CD4-positive, alpha-beta T cell treated with Interleukin-6 for 4 hours (primary cell): ENCODE measurements at places on chromosomes 7 and 10.
A peak's percentile ranks its signal among the peaks of the same experiment; 100 is the strongest.

GRCh38 chr7:143085109-143085508 lies 33.0 kb downstream of the OR6V1 start:
- DNase-seq = no peak

GRCh38 chr10:49106451-49106850 lies 8.9 kb downstream of the VSTM4 start:
- no peak for DNase-seq

- no peak for DNase-seq
Observed at GRCh38 chr7:41277561-41277960, 425.3 kb downstream of the INHBA start.

- no peak for DNase-seq
Observed at GRCh38 chr7:101527844-101528667, 101.0 kb downstream of the MYL10 start.

DNA sequence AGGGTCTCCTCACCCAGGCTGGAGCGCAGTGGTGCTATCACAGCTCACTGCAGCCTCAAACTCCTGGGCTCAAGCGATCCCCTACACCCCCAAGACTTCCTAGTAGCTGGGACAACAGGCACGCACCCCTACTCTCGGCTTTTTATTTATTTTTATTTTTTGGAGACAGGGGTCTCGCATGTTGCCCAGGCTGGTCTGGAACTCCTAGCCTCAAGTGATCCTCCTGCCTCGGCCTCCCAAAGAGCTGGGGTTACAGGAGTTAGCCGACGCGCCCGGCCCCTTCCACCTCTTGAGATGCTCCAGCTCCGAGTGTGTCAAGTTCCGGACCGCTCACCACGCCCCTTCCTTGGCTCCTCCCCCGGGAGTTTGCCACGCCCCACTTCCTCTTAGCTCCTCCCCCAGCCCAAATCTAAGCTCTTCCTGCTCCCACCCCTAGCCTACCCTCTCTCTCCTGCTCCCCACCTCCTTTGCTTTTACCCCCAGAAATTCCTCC lies 6.3 kb downstream of the NAT16 start:
- peak; percentile 51 for DNase-seq

DNA sequence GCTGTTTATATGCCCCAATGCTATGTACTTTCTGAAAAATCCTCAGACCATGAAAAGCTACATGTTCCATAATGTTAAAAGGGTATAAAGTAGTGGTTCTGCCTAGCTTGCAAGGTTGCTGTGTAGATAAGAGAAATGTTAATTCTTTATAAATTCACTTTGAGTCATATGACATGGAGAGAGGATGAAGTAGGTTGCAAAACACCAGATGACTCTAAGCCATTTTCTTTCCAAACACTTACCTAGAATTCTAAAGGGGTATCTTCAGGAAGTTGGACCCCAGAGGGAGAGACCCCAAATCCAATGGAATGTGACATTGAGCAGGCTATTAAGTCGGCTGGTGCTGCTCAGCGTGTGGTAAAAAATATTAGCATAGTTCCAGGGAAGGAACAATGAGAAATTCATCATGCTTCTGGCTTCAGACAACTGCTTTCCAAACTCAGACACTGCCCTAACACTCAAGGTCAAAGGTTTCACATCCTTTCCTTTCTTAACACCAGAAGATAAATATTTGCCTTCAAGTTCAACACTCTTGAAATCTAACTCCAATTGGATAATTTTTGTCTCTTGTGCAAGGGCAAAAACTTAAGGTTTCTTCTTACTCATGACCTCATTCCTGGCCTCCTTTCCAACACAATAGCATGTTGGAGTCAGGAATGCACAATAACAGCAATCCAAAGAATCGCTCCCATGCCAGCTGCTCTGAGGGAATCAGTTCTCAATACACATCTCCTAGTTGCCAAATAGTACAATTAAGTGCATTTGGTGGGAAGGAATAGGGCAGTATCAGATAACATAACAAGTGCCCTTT lies 100.7 kb upstream of the AFAP1L2 start:
- DNase-seq = no peak

DNA sequence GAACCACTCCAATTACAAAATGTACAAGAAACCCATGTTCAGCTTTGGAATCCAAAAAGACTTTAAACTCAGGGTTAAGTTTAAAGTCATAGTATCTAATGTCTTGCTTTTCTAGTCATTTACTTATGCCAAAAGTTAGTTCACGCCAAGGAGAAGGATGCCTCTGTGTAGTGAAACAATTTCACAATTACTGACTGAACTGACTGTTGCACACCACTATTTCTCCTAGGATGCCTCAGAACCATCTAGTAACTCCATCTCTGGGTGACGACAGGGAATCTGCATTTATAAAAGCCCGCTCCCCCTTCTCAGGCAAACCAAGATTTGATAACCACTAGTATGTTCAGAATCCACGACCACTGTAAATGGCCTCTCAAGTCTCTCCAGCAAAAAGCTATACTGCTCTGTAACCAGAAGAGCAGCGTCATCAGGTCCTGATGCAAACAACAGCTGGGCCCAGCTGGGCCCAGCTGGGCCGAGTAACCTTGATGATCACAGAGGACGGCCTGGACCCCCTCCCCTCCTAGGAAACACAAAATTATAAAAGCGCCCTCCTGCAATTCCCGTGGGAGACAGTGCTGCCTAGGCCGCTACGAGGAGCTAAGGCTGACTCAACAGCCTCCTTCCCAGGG lies 680 bp upstream of the ADO start:
- no peak for DNase-seq

GRCh38 chr7:89027781-89028180 lies 232.2 kb upstream of the TEX47 start:
- no peak for DNase-seq

DNA sequence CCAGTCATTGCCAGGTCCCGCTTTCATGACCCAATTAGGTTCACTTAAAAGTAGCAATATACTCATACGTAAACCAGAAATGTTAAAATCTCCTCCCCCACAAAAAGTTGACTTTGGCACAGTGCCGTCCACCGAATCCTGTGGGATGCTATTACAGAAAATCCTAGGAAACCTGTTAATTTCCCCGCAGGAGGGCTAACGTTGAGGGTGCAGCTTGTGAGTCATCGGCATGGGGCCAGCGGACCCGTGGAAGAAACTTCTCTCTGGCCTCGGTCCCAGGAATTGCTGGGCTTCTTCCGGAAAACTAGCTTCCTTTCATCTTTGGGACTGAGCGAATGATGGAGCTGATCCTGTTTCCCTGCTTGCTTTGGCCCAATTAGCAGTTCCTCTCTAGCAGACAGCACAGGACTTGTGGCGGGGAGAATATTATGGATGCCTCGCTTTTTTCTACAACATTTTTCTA lies 13.5 kb downstream of the CRYGN start:
- no peak for DNase-seq

- no peak for DNase-seq
Observed at GRCh38 chr7:116030651-116031276, at the start of gene TFEC. TFEC (minus strand) TSS chr7:116030763; CDS start chr7:115984441, 46,322 bp downstream.

- no peak for DNase-seq
Observed at GRCh38 chr10:120019568-120019967, 127.0 kb downstream of the SEC23IP start.

DNA sequence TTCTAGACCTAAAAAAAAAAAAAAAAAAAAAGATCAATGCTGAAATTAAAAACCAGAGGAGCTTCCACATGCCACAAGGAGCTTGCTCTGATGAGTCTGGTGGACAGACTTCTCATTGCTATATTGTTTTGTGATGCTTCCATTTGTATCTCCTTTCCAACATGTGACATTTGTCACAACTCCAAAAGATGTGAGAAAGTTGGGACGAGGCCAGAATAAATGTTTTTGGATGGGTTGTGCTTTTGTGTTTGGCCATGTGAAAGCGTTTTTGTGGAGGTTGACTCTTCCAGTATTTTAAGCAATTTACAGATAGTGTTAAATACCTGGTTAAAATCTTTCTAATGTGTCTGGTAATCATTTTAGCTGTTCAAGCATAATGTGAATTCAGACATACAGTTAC lies 280.1 kb downstream of the SKAP2 start:
- DNase-seq = no peak

- DNase-seq = no peak
Observed at GRCh38 chr7:25167262-25167843, 42.3 kb upstream of the CYCS start.

DNA sequence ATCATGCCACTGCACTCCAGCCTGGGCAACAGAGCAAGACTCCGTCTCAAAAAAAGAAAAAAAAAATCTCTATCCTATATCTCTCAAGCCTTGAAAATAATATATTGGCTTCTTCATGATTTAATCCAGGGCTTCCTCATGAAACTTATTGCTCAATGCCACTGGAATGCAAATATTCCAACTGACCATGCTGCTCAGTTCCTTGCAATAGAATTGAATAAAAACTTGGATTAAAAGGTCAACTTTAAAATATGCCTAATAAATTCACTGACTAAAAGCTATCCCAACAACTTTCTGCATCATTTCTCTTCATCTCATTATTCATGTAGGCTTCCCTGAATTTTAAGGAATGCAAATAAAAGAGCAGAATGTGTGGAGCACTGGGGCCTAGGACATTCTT lies 42.1 kb upstream of the NOBOX start:
- no peak for DNase-seq

DNA sequence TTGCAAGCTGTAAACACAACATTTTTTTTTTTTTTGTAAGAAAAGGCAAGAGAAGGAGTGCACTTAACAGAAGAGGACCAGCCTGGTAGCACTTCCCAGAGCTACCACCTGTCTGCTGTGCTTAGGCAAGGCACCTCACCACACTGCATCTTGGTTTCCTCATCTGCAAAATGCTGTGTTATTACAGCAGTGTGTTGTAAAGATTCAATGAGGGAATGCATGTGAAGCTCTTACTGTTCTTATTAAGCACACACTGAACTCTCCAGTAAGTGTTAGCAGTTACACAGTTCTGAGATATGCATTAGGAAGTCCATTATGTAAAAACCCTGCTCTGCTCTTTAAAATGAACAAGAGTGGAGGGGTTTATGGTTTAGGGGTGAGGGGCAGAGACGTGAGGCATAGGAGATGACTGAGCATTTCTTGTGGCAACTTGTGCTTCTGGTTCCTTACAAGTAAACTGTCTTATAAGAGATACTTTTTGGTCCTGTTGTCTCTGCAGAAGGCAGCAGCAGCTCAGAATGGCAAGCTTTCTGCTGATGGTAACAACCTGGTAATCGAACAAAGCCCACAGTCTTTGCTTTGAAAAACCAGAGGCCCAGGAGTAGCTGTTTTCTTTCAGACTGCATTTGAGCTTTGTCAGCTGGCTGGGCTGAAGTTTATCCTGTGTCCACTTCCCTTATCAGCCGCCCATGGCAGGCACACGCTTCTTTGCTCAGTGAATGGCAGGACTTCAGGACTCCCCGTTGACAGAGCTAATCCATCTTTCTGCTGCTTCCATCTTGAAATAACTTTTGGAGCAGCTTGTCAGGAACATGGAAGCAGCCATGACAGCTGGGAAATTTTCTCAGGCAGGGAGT lies 98.8 kb upstream of the BMPER start:
- DNase-seq = no peak
